ENCODE measurements at places on chromosomes 11 and 22.

- DNase-seq: no peak
Observed at GRCh38 chr11:66275984-66276612, 1.9 kb upstream of the CNIH2 start.

- DNase-seq: no peak
Observed at GRCh38 chr22:47276450-47276820, 514.0 kb downstream of the TBC1D22A start.

- DNase-seq: no peak
Observed at GRCh38 chr11:121833970-121834369, 282.0 kb downstream of the BLID start.

DNA sequence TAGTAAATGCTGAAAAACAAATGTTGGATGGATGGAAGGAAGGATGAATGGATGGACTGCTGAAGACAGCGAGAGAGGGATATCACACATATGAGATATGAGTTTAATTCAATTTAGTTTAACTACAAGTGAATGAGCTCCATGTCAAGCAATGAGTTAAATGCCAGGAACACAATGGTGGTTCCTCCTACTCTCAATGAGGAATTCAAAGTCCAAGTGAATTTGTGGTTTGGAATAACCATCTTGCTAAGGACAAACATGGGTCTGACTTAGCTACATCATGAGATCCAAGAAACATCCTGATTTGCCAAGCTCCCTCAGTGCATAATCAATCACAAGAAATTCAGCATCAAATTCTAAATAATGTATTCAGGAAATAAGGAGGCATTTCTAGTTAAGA is 26.1 kb upstream of the PPP2R1B start:
- DNase-seq: no peak

GRCh38 chr11:66766681-66767080 is 37.7 kb upstream of the SPTBN2 start:
- DNase-seq: no peak

DNA sequence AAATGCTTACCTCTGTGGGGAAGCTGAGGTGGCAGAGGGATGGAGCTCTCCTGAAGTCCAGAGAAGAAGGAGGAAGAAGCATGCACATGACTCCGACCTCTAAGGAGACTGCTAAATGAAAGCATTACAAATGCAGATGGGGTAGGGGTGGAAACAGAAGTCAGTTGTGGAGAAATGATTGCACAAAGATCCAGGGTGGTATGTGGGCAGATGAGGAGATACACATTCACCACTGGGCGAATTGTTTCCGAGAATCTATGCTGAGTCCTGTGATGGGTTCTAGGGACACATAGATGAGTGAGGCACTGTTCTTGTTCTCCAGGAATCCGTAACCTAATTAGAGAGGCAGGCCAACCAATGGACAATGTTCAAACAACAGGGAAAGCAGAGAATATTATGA is 188.9 kb upstream of the ZBED5 start:
- DNase-seq: no peak

DNA sequence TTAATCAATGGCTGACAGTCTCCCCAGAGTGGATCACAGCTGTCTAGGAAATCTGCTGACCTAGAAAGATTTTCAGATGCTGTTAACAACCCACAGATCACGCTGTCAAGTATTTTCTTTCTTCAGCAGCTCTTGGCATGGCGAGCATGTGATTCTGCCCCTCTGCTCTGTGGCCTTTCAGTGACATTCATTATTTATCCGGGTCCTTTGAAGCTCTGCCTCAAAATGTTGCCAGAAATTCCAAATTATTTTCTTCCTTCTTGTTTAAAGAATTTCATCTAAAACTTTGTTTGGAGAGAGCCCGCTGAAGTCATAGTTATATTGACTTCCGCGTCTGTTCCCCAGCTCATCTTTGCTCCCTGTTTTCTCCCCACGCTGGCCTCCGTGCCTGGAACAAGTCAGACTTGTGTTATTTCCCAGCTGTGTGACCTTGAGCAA is 134.1 kb downstream of the COMMD9 start:
- DNase-seq: no peak

- no peak for DNase-seq
Observed at GRCh38 chr11:20771681-20772080, 102.3 kb downstream of the NELL1 start.

- DNase-seq: peak; percentile 6
Observed at GRCh38 chr11:76380159-76380976, 564 bp downstream of the THAP12 start.

DNA sequence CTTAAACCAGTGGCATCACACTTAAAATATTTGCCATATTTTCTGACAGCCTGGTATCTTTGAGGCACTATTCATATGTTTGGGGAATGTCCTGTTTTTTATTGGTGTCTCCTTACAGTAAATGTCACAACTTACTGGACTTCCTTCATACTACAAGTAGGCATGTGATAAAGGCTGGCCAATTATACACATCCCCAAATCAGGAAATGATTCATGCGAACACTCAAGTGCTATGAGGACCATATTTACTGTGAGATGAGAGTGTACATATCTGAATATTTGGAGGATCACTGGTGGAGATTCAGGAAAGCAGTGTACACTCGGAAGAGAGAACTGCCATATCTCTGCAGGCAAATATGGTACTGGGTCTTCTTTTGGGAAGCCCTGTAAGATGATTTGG is 913.8 kb upstream of the CHORDC1 start:
- no peak for DNase-seq

GRCh38 chr11:73201888-73202780 is 15.9 kb upstream of the P2RY2 start:
- DNase-seq: no peak

- no peak for DNase-seq
Observed at GRCh38 chr11:44430140-44430539, 120.2 kb upstream of the ALX4 start.

- no peak for DNase-seq
Observed at GRCh38 chr11:1327064-1327460, 17.6 kb upstream of the TOLLIP start.

GRCh38 chr11:79170321-79170720 is 270.5 kb downstream of the TENM4 start:
- no peak for DNase-seq

- DNase-seq: peak; percentile 92
Observed at GRCh38 chr22:36331306-36331911, 56.4 kb downstream of the MYH9 start.

- DNase-seq: no peak
Observed at GRCh38 chr11:11821899-11822298, 19.9 kb upstream of the USP47 start.

GRCh38 chr22:30044369-30044768 is 35.9 kb upstream of the HORMAD2 start:
- DNase-seq: peak; percentile 17

DNA sequence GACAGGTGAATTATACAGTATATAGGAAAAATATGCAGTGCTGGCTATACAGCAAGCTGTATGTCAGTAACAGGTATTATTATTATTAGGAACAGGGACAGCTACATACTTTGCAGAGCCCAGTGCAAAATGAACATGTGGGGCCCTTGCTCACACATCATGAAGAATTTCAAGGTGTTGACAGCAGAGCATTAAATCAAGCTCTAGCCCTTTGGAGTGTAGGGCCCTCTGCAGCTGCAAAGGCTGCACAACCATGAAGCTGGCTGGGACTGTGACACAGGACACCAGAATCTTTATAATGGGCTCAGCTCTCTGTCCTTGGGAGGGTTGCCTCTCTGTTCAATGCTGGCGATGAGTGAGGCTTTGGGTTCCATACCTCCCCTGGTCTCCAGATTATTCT is 44.9 kb upstream of the DAGLA start:
- DNase-seq: no peak

DNA sequence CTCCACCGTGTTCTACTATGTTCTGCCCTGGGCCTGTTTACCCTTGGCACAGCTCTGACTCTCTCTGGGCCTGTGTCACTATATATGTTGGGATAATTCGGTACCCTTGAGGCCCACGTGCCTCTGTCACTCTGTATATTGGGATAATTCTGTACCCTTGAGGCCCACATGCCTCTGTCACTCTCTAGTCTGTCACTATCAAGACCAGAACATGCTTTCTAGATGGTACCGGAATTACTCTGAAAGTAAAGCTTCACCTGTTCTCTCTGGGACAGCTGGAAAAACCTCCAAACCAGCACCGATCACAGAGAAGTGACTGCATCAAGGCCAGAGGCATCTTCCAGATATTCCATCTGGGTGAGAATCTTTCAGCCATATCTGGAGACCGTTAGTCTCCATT is 9.3 kb upstream of the FCHSD2 start:
- DNase-seq: no peak

- DNase-seq: no peak
Observed at GRCh38 chr11:37142591-37142990, 544.6 kb upstream of the RAG2 start.

GRCh38 chr11:32905028-32905667 is 12.5 kb downstream of the QSER1 start:
- no peak for DNase-seq

GRCh38 chr11:112615238-112615637 is 346.0 kb upstream of the NCAM1 start:
- no peak for DNase-seq

GRCh38 chr11:116180806-116181600 is 591.8 kb downstream of the BUD13 start:
- DNase-seq: no peak

GRCh38 chr11:115267871-115268270 is 236.3 kb downstream of the CADM1 start:
- DNase-seq: no peak

DNA sequence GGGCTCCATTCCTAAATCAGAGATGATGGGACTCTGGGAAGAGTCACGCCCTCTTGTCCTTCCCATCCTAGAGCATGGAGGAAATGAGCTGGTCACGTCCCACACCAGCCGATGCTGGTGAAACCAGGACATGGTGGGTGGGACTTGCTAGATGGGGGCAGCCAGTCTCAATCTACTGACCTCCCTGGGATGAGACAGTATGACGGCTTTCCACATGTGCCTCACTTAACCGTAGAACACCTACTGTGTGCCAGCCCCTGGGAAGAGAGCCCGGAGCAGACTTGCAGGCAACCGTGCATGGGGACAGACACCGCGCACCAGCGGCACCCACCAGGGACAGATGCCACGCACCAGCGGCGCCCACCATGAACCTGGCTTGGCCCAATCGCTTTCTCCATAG is 3.8 kb downstream of the OSBPL5 start:
- no peak for DNase-seq

DNA sequence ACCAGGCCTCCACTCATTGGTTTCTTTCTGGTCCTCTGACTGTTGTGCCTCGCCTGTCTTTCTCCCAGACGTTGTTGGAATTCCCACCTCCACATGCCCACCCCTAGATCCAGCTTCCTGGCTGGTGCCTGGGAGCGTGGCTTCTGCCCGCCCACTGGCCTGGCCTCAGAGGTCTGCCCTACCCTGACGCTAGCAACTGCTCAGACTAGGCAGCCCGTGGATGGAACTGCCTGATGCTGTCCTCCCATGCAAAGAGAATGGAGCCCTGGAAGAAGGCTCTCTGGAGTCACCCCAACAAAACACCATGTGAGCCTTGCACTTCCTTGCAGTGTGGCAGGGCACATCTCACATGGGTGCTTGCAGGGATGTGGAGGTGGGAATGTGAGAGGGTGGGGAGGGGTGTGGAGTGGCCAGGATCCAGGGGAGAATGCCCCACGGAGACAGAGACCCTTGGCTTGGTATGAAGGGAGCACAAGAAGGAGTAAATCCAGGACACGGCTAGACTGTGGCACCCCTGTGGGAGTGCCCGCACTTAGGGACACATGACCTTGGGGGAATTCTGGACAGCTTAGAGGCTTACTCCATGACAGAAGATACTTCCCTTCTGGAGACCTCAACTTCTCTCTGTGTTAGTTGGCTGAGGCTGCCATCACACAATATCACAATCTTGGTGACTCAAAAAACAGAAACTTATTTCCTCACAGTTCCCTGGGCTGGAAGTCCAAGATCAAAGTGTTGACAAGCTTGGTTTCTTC is 22.5 kb upstream of the ADA2 start:
- DNase-seq: no peak

GRCh38 chr11:121841487-121842191 is 274.4 kb downstream of the BLID start:
- DNase-seq: no peak

DNA sequence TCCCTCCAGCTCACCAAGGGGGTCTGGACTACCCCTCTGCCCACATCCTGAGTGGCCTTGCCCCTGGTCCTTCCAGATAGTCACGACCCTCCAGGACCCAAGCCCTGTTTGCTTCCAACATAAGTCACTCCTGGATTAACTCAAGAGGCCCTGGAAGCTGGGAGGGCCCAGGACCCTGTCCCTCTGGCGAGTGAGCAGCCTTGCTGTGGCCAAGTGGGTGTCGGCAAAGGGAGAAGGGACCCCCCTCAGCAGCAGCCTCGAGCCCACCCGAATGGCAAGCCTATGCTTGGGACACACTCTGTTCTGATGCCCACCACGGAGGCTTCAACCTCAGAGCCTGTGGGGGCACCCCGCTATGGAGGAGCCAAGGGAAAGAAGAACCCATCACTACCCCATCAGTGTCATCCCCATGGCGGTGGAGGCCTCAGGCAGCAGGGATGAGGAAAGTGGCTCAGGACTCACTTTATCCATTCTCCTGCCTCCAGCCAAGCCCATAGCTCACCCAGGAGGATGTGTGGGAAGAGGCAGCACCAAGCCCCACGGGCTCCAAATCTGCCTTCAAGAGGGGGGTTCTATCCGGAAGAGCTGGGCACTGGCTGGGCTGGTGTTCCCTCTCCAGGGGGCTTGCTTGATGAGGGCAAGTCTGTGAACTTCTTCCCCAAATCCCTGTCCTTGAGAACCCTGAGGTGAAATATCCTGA is 12.5 kb downstream of the SLC22A12 start:
- no peak for DNase-seq

GRCh38 chr11:116221351-116221750 is 551.4 kb downstream of the BUD13 start:
- DNase-seq: no peak

GRCh38 chr22:16608931-16609330 is 16.3 kb upstream of the CCT8L2 start:
- no peak for DNase-seq

DNA sequence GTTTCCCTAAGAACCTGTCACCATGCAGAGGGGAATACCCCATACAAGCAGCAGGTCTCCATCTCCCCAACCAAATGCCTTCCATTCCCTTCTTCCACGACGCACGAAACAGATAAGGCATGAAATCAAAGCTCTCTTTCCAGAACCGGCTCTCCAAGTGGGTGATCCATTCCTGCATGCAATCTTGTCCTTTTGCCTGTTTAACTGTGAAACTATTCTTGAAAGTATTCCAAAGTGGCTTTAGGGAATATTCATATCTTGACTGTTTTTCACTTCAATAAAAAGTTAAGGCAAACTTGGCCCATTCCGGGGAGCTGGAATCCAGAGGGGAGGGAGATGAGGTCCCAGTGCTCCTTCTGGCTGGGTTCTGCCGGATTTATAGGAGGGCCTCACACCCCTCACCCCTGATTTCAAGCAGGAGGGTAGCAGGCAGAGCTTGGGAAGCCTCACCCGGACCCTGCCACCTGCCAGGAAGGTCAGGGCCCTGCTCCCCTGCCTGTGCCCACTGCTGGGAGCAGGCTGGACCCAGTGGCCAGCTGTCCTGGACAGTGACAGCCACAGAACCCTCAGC is 60.9 kb downstream of the SCGB1A1 start:
- no peak for DNase-seq

- DNase-seq: no peak
Observed at GRCh38 chr11:106369224-106369623, 291.8 kb downstream of the AASDHPPT start.

GRCh38 chr11:121892131-121892681 is 223.8 kb downstream of the BLID start:
- no peak for DNase-seq

- no peak for DNase-seq
Observed at GRCh38 chr11:36398231-36398953, 102.3 kb downstream of the PRR5L start.

GRCh38 chr22:45429424-45429823 is 15.9 kb downstream of the RIBC2 start:
- no peak for DNase-seq
